ENCODE measurements at places on chromosomes 11 and 22.
A peak's percentile ranks its signal among the peaks of the same experiment; 100 is the strongest.

DNA sequence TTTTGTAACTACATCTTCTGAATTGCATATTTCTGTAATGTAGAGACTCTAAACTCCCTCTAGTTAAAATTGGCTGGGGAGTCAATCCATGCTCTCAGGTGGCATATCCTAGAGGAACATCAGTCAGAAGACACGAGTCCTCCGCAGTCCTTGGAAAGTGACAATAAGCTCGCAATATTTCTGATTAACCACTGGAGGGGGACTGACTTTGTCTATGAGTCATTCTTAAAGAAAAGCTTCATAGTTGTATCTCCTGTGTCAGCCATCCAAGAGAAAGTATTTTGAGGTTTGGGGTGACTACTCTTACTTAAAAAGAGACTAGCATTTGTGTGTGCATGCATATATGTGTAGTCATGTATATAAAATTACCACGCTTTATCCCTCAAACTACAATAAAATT, 60.2 kb downstream of the SLN start:
- no peak for DNase-seq

GRCh38 chr22:44019846-44020245, 4.3 kb upstream of the PARVB start:
- DNase-seq: no peak

GRCh38 chr11:8356721-8357504, 93.2 kb upstream of the LMO1 start:
- no peak for DNase-seq

DNA sequence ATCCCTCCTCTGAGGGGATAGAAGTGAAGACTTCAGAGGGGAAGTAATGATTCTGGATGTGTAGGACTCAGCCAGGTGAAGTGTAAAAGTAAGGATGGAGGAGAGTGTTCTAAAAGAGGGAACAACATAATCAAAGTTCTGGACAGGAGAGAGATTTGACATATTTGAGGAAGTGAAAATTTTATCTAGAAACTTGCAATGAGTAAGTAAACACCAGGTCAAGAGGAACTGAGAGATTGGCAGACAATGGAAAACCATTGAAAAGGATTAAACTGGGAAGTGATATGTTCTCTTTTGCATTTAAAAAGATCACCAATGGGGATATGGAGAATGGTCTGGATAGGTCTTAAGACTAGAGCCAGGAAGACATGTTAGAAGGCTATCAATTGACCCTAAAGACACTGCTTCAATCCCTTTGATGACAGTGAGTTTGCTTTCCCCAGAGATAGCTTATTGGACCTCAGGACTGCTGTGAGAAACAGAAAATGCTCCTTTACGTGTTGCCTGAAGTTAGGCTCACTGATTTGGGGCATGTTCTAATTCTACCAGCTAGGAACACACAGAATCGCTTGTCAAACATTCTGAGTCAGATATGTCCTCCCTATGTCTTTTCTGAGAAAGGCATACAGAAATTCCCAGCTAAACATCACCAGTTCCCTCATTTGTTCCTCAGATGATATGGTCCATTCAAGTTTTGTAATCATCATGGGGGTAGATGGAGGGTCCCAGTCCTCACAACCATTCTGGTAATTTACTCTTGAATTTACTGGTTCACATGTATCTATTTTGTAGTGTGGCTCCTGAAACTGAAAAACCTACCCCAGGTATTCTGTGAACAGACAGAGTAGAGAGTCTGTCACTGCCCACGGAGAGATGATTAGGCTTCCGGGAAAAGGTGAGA, 144.9 kb downstream of the MAML2 start:
- DNase-seq: no peak

GRCh38 chr11:113019711-113020110, 58.5 kb downstream of the NCAM1 start:
- DNase-seq: no peak

GRCh38 chr11:8354622-8355415, 91.1 kb upstream of the LMO1 start:
- DNase-seq: peak; percentile 7

GRCh38 chr11:116875194-116875593, 37.8 kb upstream of the APOA1 start:
- DNase-seq: no peak

DNA sequence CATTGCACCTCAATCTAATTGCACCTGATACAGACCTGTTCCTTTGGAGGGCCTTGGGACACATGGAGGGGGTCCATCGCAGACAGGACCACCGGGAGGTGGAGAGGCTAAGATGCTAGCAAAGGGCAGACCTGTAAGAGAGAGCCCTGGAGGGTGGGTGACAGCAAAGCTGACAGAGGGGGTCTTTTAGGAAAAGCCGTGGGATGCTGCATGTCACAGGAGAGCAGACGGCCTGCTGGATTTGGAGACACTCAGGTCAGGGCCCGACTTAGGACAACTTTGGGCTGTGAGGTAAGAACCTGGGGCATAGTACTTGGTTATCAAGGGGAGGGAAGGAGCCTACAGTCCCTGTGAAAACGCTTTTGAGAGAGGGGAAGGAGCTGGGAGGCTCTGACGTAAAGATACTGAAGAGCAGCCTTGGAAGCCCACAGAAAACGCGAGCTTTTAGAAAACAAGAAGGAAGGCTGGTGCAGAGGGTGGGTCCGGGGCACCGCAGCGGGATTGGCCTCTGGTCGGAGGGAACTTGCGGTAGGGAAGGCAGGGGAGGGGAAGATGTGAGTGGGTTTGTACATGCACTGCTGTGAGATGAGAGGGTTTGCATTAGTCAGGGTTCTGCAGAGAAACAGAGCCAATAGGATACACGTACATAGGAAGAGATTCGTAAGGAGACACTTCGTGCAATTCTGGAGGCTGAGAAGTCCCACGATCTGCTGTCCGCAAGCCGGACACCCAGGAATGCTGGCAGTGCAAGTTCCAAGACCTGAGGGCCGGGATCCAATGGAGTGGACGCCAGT, 868.5 kb downstream of the TBC1D22A start:
- no peak for DNase-seq

GRCh38 chr11:62853279-62853965, 14.0 kb upstream of the WDR74 start:
- DNase-seq: no peak

GRCh38 chr11:126879516-126879915, 121.1 kb downstream of the KIRREL3 start:
- DNase-seq: no peak
